ENCODE measurements at places on chromosomes 3 and 15.

DNA sequence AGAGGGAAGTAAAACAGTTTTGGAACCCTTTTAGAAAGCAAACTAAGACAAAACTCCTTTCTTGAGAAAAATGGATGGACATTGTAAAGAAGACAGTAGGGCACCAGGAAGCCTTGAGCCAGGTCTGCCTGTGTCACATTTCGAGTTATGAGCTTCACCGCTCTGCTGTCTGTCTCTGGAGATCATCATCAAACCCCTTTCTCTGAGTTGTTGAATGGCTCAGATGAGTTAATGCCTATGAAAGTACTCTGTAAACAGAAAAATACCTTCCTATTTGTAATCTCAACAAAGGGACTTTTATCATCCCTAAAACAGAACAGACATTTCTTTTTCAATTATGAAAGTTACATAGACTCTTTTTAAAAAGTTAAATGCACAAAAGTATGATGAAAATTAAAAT lies 145.8 kb downstream of the LPP start:
- no peak for DNase-seq

GRCh38 chr3:170359178-170359704 lies 1.7 kb downstream of the SKIL start:
- DNase-seq = no peak

DNA sequence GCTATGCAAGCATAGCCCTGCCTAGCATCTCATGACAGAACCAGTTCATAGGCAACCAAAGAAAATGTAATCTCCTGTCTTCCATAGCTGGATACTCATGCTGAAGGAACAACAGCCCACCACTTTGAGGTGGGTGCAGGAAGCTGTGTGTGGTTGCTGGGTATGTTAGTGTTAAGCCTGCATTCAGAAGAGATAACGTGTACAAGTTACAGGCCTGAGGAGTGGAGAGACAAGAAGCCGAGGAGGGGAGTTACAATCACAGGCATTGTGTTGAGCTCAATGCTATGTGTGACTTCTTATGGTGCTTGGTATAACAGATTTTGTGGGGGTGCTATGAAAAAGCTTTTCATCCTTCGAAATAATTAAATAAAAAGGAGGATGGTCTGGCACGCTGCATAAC lies 42.8 kb upstream of the SECISBP2L start:
- DNase-seq = no peak

DNA sequence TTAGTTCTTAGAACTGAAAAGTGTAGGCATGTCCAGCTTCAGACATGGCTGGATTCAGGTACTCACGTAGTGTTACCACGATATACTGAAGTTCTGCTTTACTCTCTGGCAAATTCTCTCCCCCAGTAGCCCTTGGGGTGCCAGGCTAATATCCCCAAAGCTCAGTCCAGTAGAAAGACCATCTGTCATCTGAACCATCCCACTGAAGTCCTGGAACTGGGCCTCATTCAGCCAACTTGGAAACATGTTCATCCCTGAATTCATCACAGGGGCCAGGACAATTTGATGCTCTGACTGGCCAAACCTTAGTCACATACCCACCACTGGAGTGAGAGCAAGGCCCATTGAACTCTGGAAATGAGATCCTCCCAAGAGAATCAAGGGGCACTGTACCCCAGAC lies 8.2 kb downstream of the EFCC1 start:
- DNase-seq = no peak

DNA sequence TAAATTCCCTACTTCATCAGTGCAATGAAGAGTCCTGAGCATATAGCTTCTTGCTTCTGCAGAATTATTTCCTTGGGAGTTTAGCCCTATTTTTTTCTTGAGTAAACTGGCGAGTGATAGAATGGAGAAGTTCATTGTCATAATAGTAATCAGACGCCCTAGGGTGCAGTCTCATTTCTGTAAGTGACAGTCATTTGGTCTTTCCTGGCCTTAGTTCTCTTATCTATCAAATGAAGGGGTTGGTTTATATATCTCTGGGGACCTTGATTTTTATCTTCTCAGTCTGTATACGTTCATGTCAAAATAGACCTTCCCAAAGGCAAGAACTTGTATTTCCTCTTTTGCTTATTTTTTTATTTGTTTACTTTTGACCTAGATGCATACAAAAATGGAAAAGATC lies 9.9 kb upstream of the ALPK3 start:
- no peak for DNase-seq

- no peak for DNase-seq
These were observed 1389.3 kb upstream of the ALCAM start for GRCh38 chr3:103977417-103977816.

DNA sequence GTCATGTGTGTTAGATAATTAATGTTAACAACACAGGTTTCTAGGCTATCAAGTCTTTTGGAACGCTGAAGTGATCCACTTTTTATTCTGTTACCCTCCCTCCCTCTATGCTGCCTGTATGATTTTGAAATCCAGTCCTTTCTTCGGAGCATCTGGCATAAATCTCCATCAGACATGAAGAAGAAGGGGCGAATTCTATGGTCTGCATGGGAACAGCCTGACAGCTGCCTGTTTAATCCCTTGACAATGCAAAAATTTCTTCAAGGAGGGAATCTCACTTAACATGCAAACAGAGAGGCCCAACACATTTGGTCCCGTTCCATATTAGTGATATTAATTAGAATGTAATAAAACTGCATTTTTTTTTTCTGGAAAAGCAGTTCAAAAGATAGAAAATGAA lies 145.2 kb downstream of the VGLL3 start:
- DNase-seq = no peak

DNA sequence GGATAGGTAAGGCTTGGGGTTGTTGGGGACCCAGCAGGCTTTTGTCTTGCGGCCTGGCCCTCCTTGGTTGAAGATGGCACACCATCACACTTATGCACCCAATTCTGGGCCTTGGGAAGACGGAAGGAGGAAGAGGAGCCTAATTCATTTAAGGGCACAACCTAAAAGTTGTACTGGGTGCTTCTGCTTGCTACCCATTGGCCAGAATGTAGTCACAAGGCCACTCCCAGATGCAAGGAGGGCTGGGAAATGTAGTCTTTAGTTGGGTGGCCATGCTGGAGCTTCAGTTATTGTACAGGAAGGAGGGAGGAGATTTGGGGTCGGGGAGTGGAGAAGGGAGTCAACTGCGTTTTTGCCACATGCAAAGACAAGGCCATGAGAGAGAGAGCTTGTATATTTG lies 109.2 kb downstream of the TMEM266 start:
- no peak for DNase-seq

DNA sequence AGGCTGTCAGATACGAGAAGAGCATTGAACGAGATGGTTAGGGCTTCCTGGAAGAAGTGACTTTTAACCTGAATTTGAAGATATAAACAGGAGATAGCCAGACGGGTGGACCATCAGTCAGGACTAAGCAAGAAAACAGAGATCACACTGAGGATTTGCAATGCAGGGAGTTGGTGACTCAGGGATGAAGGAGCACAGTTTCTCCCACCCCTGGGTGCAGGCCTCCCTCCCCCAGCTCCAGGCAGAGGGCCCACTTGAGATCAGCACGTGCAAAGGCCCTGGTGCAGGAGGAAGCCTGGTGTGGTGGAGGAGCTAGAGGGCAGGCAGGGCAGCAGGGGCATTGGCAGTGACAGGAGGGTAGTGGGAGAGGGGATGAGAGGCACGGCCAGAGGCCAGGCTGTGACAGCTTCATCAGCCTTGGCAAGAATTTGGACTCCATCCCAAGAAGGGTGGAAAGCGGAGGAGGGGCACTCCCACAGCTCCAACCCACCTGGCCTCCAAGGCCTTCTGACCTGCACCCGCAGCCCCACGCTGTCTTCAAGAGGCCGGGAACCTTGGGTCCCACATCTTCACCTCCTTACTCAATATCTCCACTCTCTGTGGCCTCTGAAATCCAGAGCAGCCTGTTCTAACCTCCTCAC lies 8.7 kb upstream of the PCSK6 start:
- no peak for DNase-seq

GRCh38 chr3:81713031-81713430 lies 48.4 kb downstream of the GBE1 start:
- DNase-seq = no peak
